ENCODE measurements at places on chromosomes 4 and X.

DNA sequence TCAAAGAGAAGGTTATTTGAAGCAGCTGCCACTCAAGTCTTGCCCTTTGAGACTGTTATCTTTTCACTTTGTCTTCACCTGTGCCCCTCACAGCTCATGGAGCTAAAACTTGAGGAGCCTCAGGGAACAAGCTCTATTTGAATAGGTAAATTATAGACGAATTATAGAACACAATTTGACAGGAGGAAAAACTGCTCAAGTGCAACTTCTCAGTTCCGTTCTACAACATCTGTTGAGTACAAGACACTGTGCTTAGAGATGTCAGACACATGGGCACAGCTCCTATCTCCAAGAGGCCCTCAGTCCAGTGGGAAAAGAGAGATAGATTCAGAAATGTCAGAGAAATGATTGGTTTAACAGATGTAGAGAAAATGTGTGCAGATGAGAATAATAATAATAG, 5.1 kb downstream of the PPP1R2C start:
- no peak for DNase-seq

DNA sequence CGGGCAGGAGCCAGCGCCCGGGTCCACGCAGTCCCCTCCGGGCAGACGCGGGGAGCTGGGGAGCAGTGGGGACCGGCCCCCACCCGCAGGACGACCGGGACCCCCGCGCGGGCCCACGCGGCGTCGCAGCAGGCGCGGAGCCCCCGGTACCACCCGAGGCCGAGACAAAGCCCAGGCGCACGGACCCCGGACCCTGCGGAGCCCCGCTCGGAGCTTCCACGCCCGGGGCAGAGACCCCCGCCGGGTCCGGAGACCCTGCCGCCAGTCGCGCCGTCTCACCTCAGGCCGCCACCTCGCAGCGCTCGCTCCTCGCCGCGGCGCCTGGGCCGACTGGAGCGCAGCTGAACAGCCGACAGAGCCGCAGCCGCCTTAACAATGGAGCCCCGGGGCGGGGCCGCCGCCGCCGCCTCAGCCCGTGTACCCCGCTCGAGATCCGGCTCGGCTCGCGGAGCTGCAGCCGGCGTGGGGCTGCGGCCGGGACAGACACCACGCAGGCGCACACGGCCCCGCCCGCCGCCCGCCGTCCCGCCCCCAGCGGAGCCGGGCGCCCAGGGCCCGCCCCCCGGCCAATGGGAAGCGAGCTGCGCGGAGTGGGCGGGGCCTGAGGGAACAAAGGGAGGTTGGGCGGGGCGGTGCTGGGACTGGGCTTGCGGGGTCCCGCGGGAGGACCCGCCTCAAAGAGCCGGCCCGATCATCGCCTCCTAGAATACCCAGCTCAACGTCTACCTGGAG, at the start of gene AFAP1:
Gene AFAP1, minus strand, starts transcription at position 485 of the 732 bp plus-strand sequence. CDS start 67,783 bp downstream, outside the sequence.
- DNase-seq = peak; percentile 89

GRCh38 chr4:53804719-53805118, 213.4 kb upstream of the LNX1 start:
- DNase-seq = no peak

- no peak for DNase-seq
Measured at GRCh38 chr4:118972167-118972566, 83.5 kb downstream of the SYNPO2 start.

DNA sequence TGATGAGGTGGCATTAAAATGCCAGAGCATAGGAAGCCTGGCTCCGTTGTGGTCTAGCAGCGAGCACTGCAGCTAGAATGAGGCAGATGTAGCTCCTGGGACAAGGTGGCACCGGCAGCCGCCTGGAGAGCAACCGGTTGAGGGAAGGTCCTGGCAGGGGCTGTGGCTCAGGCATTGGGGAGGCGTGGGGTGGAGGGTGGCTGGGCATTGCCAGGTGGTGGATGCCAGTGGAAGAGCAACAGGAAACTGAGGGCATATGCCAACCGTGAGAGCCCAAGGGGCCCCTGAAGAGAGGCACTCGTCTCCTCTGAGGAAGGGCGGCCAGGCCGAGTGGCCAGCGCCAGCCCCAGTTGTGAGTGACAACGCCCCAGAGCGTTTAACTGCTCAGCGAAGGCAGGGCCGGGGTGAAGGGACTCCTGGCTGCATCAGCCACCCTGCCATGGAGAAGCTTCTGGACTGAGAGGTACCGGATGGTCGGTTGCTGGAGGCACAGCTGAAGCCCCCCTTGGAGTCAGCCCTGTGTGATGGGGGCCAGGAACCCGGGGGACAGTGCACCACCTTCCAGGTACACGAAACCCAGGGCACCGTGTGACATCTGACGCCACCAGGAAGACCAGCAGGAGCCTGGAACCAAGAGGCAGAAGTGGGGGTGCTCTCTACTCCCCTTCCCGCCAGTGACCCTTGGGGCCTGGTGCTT, 13.2 kb upstream of the PDE6B start:
- no peak for DNase-seq

GRCh38 chrX:129716507-129716906, 22.3 kb upstream of the XPNPEP2 start:
- DNase-seq = no peak

DNA sequence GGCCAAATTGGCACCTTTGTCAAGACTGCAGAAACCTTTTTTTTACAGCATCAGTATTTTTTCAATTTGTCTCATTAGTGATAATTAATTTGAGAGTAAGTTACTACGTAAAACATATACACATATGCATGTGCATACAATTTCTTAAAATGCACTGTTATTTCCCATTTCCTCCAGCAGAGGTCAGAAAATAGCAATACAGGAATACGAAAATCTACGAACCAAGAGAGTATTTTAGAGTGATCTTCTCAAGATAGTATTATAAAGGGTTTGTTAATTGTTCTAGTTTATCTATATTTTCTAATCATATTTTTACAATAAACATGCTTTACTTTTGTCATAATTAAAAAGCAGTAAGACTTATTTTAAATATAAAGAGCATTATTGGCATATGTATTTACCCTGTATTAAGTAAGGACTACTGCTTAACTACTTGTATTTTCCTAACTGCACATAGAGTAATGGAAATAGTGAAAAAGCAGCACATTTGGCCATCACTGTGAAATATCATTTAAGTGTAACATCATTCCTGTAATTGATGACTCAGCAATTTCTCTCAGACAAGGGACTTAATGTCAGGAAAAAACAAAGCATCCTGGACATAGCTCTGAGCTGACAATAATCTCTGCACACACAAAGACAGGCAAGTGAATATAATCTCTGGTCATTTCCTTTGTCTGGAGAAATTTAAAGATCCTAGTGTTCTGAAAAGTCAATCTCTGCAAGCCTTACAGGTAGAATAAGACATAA, 45.6 kb downstream of the MAOB start:
- DNase-seq = no peak

DNA sequence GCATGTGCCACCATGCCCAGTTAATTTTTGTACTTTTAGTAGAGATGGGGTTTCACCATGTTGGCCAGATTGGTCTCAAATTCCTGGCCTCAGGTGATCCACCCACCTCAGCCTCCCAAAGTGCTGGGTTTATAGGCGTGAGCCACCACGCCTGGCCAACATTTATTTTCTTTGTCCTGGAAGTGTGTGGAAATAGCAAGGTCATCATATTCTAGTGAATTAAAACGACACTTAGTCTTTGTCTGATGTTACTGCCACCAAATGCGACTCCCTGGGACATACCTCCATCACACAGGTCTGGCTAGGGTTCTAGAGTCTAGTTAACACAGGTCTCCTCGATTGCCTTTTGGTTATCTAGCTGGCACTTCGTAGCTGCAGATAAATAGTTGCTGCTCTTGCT, 203.1 kb downstream of the AASDH start:
- no peak for DNase-seq

DNA sequence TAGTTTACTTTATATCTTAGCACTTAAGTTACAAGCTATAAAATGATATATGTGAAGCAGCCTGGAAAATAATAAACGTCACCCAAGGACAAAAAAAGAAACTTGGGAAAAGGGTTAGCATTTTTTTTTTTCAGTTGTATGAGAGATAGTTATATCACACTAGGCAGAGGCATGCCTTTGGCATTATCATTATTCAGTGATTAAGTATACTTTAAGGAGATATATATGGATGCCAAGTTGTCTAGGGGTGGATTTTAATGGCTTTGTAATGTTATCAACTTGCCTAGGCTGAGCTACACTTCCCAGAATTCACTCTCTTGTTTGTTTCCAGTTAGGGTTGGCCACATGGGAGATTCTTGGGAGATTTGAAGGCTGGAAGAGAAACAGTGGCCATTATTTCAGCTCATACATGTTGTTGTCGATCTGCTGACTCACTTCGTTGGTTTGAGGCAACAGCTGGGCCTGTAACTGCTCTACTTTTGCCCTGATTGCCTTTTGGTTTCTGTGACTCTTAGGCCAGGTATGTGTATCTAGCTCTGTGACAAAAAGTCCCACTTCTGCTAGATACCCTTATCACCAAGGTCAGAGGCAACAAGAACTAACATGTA, 11.5 kb upstream of the SRPX start:
- DNase-seq = no peak

DNA sequence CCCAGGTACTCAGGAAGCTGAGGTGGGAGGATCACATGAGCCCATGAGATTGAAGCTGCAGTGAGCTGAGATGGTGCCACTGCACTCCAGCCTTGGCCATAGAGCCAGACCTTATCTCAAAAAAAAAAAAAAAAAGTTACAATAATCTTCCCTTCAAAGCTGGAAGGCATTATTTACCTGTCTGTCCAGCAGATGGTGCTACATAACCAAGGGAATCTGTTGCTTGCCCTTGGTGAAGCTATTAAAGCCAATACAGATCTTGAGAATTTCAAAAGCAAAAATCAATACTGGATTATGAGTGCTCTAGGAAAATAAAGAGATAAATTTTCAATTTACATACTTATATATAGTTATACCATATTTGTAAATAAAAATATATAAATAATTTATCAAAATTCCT, 25.9 kb downstream of the PKD2 start:
- no peak for DNase-seq

DNA sequence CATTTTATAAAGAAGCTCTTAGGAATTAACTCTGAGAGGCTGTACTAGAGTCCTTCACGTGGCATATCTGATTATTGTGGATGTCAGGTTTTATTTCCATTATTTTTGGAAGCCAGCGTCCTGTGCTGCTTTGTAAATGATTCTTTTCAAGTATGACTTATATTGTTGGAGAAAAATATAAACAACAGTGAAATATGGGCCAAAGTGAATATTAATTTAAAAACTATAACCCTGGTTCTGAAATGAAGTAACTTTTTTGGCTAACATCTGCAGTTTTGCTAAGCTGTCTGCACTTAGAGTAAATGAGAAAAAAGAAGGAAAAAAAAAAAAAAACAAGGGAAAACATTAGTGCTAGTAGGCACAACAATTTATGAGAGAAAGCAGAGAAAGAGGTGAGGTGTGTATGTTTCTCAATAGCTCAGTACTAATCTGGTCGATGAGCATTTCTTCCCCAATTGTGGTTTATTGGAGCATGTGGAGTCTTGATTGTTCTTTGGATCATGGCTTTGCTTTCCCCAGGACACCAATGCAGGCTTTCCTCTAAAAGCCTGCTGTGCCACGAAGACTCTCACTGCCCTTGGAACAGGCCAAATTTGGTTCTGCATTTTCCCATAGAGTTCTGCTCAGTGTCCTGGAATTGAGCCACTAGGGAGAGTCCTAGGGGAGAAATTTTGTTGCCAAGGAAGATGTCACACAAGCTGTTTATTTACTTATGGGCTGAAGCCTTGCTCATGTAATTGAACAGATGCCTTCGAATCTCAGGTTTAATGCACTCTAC, 273.3 kb downstream of the DKK2 start:
- no peak for DNase-seq

DNA sequence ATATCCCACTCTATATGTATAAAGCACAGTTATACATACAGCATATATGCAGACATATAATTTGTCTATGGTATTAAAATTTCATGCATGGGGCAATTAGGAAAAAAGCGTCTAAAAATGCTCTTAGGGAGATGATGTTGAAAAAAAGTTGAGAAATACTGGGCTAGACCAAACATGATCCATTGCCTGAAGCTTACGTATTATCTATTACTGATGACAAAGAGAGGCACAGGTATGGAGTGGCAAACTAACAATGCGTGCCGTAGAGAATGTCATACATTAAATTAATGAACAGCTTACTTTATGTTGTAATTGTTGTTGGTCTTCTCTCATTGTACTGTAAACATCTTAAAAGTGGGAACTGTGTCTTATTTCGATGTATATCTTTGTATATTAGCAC, 13.9 kb downstream of the RHOH start:
- DNase-seq = no peak

- DNase-seq = no peak
Measured at GRCh38 chr4:169934794-169935429, 91.3 kb downstream of the MFAP3L start.

- no peak for DNase-seq
Measured at GRCh38 chr4:54289316-54289715, 60.2 kb downstream of the PDGFRA start.

GRCh38 chr4:174859904-174860303, 30.9 kb upstream of the GLRA3 start:
- no peak for DNase-seq

GRCh38 chr4:105389167-105389566, 84.7 kb downstream of the PPA2 start:
- no peak for DNase-seq

- DNase-seq = no peak
Measured at GRCh38 chrX:65488495-65488894, 46.1 kb downstream of the LAS1L start.

DNA sequence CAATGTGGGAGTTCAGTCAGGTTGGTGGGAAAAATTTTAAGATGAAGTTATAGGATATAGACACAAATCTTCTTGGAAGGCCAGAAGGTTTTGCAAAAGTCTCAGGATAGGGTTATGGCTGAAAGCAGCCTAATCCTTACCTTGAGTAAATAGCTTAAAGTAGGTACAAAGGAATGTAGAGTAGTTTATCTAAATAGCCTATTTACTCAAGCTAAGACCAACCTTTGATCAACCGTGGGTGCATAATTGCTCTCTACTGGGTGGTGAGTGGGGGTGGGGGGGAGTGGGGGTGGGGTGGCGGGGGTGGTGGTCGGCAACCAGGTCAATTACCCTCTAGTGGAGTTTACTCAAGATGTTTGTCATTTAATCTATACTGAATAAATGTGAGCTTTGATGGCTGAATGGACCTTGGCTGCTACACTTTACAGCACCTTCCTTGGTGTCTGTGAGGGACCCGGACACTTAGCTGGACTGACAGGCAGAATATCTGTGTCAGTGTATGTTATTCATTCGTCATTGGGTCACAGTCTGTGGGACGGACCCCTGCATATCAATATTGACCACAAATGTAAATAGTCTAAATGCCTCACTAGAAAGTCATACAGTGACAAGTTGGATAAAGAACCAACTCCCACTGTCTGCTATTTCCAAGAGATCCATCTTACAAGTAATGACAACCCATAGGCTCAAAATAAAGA, 545.7 kb upstream of the PABPC4L start:
- DNase-seq = no peak

DNA sequence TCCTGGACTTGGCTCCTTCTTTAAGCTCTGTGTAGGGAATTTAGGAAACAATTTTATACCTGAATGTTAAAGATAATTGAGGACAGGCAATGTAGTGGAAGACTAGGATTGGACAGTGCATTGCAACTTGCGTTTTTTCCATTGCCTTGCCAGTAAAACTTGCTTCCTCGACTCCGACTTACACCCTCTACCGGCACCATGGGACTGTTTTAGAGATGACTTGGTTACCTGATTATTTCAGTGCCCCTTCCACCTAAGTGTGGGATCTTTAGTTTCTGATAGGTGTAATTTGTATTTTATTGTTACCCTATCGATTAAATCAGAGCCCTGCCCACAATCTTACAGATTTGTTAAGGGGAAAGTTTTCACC, 1.2 kb downstream of the PRPS1 start:
- DNase-seq = no peak

- DNase-seq = no peak
Measured at GRCh38 chr4:96164814-96165351, 325.0 kb downstream of the PDHA2 start.
